ENCODE measurements at places on chromosomes 7 and 10.
A peak's percentile ranks its signal among the peaks of the same experiment; 100 is the strongest.

DNA sequence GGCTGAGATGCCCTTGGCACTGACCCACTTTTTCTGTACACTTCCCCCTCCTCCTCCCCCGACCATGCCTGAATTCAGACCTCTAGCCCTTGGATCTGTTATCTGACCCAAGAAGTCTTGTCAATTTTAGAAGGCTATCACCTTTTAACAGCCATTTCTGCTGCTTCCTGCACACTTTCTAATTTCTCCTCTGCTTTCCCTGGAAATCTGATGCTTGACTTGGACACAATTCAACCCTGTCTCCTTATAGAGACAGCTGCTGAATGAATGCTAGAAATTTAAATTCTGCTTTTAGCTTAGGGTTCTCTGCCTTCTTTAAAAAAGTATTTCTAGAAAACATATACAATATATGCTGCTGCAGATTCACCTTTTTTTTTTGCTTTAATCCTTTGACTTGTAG is 417.9 kb upstream of the KLF6 start:
- no peak for DNase-seq

DNA sequence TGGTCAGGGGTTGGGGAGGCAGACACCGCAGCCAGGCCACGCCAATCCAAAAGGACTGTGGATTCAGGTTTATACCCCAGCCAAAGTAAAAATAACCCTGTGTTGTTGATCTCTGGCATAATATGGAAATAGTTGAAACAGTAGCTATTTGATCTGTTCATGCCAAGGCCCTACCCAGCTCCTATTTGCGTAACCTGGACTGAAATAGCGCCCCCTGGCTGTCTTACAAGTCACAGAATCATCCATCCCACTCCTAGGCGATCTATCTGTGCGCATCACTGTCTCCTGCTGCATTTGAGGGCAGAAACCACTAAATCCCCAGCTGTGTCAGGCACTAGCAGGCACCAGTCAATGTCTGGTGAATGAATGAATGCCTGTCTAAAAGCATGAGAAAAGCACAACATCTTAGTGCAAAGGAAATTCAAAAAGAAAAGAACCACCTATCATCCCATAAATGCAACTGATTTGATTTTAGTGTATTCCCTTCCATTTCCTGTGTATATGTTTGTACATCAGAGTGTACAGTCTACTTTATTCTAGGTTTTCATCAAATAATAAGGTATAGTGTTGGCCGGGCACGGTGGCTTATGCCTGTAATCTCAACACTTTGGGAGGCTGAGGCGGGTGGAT is 160.0 kb downstream of the SLIT1 start:
- DNase-seq = peak; percentile 51

DNA sequence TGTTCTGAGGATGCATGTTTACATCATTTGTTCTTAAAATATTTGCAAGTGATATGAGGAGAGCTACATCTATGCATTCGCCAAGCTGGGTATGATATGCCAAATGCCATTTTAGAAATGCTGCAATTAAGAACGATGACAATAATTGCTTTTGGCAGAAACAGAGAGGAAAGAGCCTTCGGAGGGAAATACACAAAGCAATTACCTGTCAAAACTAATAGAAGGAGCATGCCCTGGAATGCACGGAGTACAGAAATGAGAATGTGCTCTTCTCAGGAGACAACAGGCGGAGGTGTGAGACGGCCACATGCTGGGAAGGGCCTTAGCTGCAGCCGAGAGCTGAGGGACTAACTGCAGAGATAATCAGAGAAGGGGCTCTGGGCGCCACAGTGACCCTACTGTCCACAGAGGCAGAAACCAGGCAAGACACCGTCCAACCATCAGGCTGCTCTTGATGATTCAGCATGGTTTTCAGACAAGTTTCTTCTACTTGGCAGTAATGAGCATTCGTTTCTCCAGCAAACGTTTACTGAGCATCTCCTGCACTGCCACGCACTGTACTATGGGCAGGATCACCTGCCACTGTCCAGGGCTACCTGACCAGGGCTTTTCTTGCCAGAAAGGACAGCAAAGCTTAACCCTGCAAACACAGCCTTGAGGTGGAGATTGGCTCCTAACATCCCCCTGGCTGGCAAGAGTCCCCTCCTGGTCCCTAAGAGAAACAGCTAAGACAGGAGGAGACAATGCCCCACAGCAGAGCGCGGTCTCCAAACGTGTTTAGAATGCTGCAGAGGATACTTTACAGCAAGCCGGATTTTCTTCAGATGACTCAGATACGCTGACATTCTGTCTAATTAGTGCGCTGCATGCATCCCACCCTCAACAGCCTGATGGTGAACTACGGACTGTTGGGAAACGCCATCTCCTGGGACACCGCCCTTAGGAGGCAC is 18.1 kb downstream of the VIPR2 start:
- no peak for DNase-seq

GRCh38 chr7:46009211-46009610 is 88.1 kb upstream of the IGFBP3 start:
- DNase-seq = no peak

DNA sequence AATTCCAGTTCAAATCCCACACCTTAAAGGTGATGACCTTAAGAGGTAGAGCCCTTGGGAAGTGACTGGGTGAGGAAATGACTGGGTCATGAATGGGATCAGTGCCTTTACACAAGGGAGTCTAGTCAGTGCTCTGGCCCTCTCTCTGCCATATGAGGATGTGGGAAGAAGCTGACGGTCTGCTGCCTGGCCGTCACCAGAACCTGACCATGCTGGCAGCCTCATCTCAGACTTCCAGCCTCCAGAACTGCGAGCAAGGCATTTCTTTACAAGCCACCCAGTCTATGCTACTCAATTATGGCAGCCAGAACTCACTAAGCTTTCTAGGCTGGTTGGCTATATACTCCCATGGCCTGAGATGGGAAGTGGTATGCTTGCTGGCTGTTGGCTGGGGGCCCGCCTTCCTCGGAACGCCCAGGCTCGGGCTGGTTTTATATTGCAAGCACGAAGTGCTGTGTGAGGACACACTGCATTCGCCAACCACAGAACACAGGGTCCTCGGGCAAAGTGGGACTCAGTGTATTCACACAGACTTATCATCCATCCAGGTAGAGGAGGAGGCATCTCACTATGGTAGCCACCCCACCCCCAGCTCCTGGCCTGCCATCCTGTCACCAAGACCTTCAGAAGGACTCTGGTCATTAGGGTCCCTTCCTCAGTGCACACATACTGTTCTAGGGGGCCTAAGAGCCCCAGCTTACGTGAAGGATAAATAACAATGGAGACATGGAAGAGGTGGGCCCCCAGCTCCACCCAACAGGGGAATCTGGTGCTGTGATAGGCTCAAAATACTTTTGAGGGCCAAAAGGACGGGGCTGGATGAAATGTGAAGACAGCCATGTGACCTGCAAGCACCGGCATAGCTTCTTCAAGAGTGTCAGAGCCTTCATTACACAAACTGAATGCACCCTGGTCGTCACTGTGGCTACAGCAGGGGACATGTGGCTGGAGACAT is 49.0 kb downstream of the ZRANB1 start:
- DNase-seq = no peak

GRCh38 chr7:90842430-90842788 is 246.3 kb downstream of the CDK14 start:
- no peak for DNase-seq

- DNase-seq = no peak
Observed at GRCh38 chr7:88040694-88041093, 106.6 kb downstream of the ADAM22 start.

DNA sequence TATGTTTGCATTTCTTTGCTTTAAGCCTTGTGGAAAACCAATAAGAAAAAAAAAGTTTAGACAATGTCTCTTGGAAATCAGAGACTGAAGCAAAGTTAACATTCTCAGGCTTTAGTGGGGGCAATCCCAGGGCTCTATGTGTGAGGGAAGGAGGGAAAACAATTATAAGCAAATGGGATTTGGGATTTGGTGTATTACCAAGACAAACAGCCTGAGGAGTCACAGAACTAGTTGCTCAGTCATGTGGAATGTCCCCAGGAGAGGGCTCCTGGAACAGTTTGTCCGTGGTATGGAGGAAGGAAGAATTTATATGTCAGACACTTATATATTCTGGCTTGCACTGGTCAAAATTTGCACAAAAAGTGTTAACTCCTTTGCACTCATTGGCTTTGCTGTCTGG is 562.9 kb upstream of the TPK1 start:
- no peak for DNase-seq

DNA sequence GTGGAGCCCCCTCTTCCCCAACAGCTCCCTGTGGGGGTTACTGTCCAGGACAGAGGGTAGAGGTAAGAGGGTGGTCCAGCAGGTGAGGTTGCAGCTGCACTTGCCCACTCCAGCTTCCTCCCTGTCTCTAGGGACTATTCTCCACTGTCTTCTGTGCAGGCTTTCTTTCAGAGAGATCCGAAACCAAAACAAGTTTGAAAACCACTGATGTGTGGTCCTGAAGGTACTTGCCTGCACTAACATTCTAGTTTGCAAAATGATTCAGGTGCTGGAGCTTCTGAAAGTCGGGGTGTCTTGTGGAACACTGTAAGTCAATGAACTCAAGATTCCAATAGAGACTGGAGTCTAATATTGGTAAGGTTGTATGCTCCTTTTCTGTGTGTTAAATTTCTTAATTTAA is 63.1 kb downstream of the BLNK start:
- no peak for DNase-seq

GRCh38 chr10:126867567-126868365 is 37.5 kb upstream of the DOCK1 start:
- no peak for DNase-seq

GRCh38 chr7:112010994-112011393 is 195.2 kb downstream of the DOCK4 start:
- no peak for DNase-seq

DNA sequence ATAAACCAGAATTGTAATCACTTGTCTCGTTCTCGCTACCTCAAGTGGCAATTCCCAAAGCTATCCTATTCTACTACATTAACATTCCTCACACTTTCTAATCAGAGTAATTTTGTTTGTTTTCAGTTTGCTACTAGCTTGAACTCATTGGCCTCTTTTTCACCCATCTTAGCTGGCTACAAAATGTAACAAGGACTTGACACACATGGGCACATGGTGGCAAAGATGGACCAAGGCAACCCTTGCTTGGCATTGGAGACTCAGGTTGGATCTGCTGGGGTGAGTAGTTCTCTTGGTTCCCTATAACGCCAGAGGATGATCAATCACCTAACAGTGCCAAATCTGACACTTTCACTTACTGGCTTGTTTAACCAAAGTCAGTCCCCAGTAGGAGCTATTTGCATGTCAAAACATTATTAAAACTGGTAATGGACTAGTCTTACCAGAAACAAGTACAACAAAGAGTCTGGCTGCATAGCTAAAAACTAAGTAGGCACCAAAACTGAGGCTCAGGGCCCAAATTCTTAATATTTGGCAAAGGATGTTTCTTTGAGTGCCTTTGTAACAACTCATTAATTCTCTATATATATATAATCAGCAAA is 1.9 kb downstream of the USP6NL start:
- DNase-seq = no peak

DNA sequence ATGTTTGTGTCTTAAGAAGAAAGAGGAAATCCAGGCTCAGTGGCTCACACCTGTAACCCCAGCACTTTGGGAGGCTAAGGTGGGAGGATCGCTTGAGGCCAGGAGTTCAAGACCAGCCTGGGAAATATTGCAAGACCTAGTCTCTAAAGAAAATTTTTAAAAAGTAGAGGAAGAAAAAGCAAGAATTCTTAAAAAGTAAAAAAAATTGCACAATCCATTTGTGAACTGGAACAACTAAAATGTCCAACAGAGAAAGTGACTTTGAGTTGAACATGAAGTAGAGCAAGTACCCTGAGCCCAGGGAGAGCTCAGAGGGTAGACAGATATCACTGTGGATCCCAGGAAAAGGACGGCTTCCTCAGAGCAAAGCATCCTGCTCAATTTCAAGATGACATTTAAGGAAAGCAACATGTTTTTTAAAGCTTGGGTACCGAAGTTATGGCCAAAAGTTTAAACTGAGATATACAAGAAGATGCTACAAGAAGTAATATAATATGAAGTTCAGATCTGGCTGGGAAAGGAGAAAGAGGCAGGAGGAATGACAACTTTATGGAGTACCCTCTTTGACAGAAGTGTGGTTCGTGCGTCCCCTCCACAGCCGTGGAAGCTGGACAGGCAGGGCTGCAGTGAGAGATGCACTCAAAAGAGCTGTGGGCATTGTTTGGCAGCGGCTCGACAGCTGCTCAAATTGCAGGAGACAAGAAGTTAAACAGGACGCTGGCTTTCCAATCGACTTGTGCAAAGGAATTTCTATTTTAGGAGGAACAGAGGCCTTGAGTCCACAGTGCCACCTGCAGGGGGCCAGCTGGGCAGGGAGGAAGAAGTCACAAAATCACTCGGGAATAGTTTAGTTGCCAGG is 201.3 kb downstream of the JCAD start:
- no peak for DNase-seq

GRCh38 chr7:138776166-138776833 is 21.5 kb upstream of the TMEM213 start:
- DNase-seq = no peak

- no peak for DNase-seq
Observed at GRCh38 chr10:93844979-93845626, 48.7 kb upstream of the SLC35G1 start.

- DNase-seq = no peak
Observed at GRCh38 chr7:7970531-7971307, 2.1 kb downstream of the GLCCI1 start.

DNA sequence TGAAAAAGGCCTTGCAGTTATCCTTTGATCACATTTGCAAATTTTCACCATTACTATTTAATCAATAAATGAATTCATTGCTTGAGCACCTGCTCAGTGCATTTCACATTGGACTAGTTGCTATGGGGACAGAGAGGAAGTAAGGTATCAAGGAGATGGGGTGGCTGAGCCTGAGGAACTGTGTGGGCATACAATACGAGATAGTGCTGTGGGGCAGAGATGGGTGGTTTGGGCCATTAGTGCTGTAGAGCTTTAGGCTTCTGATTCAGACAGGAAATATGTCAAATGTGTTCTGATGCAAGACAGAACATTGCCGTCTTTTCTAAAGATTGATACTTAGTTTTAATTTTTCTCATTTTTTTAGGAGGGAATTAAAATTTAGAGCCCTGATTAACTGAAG is 13.2 kb downstream of the ITGB8 start:
- DNase-seq = no peak

DNA sequence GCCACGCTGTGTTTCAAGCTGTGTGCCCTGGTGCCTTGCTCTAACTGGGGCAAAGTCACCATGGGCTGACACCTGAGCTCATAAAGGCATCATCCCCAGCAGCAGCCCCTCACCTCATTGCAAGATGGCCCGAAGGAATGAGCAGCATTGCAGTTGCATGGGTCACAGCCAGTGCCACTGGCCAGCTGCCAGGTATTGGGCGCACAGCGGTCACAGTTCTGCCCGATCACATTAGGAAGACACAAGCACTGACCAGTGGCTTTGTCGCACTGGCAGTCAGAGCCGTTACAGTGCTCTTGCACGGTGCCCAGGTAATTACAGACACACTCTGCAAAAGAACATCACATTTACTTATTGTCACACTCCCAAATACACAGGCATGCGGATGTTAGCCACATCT is 51.1 kb downstream of the LAMB1 start:
- DNase-seq = no peak

GRCh38 chr7:30935569-30935877 is 23.9 kb downstream of the AQP1 start:
- no peak for DNase-seq

GRCh38 chr7:105890290-105890997 is 14.0 kb upstream of the ATXN7L1 start:
- DNase-seq = peak; percentile 33

GRCh38 chr10:4652111-4653010 is 173.6 kb upstream of the AKR1E2 start:
- peak; percentile 24 for DNase-seq

GRCh38 chr7:128932862-128933179 is 4.9 kb upstream of the IRF5 start:
- DNase-seq = no peak

- DNase-seq = no peak
Observed at GRCh38 chr10:1311726-1312125, 255.5 kb downstream of the WDR37 start.

- DNase-seq = no peak
Observed at GRCh38 chr10:62528441-62528840, 154.3 kb downstream of the ZNF365 start.
